Adipocyte (in vitro differentiated cells): ENCODE measurements at places on chromosomes 4 and X.

DNA sequence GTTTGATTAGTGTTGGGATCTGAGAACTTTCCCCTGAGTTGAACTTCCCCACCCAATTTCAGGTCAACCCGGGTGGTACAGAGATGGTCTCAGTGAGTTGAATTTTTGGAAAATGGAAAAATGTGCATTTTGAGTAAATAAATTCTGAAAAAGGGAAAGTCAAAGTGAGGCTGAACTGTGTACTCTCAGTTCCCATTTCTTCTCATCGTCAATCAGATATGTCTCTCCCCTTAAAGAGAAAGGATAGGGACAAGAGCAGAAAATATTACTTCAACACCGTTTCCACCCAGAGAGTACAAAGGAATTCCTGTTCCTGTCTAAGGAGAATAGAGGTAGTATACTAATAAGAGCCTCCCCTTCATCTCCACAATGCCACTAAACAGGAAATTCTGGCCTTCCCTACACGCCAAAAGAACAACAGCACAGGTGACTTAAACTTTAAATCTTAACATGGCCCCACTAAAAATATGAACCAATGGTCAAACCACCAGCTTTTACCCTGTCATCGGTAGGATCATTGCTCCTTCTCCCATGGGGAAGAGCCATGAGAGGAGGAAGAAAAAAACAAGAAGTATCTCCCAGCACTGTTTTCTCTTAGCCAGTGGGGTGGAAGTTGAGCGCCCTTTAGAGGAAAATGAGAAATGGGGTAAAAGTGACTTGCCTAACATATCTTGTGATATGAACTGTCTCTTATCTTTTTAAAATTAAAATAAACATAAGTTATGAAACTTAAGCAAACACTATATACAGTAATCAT, 30.3 kb downstream of the BMP3 start:
- DNase-seq = no peak

- DNase-seq = no peak
Measured at GRCh38 chr4:97589481-97590196, 553.6 kb downstream of the STPG2 start.

DNA sequence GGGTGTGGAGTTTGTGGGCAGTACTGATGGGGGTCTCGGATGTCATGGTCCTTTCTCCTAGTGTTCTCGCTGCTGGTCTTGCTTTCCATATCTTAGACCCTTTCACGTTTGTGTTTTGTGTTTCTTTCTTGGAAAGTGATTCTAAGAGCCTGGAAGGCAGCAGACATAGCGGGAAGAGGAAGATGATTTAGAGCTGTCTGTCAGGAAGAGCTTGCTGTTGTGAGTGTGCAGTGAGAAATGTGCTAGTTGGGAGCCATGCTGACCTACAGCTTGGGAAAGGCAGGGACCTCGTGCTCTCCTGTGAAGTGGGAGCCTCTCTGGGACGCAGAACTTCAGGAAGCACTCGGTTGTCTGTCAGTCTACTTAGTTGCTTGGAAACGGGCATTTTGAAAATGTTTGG, 122.2 kb downstream of the ZNF518B start:
- no peak for DNase-seq

DNA sequence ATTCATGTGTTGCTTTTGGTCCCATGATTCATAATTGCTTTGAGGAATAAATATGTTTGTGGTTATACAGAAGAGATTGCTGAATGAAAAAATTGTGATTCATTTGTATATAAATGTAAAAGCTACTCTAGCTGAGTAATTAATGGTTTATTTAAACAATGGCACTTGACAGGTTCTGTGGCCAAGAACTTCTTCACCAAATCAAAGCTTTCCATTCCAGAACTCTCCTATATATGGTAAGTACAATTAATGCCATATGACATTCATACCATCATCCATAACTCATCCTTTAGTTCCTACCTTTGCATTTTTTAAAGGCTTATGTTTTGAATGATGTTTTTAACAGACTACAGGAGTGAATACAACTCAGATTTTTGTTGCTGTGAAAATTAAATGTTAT, 105.8 kb downstream of the REPS2 start:
- no peak for DNase-seq

GRCh38 chr4:120723986-120724385, 198.5 kb downstream of the PRDM5 start:
- peak; percentile 13 for DNase-seq

- no peak for DNase-seq
Measured at GRCh38 chrX:71671938-71672337, 4.6 kb downstream of the LOC101059915 start.

DNA sequence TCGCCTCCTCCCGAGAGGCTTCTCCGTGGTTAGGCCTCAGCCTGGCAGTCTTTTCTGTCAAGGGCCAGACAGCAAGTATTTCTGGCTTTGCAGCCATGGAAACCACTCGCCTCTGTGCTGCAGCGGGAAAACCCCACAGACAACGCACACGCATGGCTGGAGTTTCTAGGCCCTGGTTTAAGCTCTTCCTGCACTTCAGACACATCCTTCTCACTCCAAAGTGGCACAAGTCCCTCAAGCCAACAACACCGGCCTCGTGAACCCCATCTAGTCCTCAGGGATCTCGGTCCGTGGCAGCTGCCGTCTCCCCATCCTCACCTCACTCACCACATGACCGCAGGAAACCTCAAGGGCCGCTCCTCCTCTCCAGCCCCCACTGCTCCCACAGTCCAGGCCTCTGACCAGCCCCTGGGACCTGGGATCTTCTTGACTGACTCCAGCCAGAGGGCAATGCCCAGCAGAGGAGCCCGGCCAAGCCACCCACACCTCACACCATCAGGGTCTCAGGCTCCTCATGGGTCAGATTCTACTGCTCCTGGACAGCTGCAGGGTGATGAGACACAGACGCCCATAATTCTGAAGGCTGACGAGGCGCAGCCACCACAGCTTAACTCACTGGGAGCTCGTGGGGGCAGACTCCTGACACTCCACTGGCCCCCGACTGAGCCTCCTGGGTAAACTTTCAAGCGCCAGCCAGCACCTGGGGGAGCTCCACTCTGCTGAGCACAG, 21.7 kb downstream of the LETM1 start:
- DNase-seq = no peak

DNA sequence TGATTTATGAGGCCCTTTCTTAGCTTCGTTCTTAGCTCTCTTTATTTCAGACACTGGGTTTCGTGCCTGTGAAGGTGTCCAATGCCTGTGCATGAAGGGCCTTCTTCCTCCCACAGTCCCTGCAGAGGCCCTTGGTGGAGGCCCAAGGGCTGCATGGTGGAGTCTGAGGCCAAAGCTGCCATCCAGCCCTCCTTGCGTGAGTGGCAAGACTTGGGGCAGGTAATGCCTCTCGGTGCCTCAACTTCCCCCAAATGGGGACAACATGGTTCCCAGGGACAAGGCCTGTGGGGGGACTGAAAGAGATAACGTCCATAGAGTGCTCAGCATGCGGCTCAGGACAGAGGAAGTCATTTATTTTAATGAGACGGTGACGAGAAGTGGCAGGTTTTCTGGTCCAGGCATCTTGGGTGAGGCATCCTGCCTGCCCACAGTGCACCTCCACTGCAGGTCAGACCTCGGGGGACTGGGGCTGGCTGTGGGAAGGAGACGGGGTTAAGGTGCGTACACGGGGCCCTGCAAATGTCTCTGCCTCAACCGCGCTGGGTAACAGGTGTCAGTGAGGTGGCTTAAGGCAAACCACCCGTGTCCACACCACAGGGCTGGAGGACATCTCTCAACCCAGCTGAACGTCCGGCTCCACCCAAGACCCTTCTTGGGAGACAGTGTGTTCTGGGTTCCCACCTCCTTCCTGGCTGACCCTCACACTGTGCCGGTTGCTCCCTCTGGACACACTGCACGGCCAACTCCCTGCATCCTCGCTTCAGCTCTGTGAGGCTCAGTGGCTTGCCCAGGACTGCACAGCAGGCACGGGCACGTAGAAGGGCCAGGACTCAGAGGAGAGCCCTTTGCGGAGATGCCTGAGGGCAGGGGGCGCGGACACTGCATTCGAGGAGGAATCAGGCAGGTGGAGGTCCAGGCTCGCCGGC, 50.5 kb downstream of the PSAPL1 start:
- no peak for DNase-seq

DNA sequence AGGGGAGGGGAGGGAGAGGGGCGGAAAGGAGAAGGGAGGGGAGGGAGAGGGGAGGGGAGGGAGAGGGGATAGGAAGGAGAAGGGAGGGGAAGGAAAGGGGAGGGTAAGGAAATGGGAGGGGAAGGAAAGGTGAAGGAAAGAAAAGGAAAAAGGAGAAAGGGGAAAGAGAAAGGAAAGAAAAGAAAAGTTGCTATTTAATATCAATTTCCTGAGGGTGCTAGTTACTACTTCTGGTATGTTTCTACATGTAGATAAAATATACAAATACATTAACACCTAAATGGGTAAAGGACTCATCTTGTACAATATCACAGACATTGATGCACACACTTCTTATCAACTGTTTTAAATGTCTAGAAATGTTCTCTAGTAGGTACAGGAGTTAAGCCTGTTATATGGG, 22.6 kb downstream of the ANXA5 start:
- no peak for DNase-seq

DNA sequence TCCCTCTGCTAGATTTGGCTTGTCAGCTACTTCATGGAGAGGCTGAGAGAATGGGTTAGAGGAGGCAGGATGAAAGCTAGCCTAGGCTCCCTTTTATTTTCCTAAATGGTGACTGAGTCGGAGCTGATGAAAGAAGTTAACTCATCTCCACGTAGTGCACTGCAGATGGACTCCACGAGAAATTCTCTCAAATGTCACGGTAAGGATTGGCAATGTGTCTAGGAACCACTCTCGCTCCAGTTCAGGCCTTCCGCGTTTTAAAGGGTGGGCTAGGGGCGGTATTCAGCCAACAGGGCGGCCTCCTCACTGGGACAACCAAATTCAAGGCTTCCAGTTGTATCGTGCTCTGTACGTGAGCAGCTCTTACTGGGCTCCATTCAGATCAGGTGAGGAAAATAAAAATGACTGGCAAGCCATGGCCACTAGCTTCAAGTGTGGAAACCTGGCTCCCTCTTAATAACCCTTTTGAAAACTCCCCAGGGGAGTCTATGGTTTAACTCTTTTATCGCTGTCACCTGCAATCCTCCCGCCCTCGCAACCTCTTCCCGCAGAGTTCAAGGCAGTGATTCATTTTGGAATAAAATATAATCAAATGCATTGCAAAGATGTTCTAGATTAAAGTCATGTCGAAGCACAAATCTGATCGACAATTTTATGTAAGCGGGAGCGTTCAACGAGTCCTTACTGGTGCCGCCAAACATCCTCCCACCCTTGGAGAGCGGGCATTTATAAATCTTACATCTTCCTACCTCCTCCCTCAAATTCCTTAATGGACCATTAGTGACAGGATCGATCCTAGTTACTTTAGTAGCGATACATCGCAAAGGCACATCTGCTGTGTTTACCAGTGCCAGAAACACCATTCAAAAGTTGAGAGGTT, 1.2 kb downstream of the SPOCK3 start:
- DNase-seq = peak; percentile 4

GRCh38 chr4:18932730-18933339, 911.3 kb upstream of the LCORL start:
- DNase-seq = no peak

DNA sequence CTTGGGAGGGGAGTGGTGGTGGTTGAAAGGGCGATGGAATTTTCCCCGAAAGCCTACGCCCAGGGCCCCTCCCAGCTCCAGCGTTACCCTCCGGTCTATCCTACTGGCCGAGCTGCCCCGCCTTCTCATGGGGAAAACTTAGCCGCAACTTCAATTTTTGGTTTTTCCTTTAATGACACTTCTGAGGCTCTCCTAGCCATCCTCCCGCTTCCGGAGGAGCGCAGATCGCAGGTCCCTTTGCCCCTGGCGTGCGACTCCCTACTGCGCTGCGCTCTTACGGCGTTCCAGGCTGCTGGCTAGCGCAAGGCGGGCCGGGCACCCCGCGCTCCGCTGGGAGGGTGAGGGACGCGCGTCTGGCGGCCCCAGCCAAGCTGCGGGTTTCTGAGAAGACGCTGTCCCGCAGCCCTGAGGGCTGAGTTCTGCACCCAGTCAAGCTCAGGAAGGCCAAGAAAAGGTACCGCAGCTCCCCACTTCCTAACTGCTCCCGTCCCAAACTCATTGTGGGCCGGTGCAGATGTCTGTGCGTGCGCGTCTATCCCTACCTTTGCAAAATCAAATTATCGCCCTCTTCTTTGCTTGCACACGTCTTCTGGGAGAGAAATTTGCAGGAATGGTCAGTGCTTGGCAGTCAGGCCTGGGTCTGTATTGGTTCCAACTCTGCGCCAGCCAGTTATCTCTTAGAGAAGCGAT, 533 bp downstream of the IL15 start:
- DNase-seq = peak; percentile 83

DNA sequence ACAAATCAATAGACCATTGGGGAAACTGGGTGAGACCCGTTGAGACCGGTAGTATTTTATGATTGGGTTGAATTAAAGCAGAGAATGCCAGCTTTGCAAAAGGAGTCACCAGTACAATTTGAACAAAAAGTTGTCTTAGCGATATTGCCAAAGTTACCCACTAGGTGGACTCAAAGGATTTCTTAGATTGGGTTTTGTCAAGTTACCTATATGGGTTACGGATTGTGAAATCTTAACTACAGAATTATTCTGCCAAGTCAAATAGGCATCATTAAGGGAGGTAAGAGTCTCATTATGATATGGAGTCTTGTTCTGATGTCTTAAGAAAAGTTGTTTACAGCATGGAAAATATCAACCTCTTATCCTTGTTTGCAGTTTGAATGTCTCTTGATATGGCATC, 15.0 kb upstream of the CT47A1 start:
- DNase-seq = peak; percentile 18

- DNase-seq = peak; percentile 54
Measured at GRCh38 chr4:124863040-124863545, 150.6 kb upstream of the ANKRD50 start.

- DNase-seq = no peak
Measured at GRCh38 chr4:112225157-112225556, 6.4 kb upstream of the AP1AR start.

DNA sequence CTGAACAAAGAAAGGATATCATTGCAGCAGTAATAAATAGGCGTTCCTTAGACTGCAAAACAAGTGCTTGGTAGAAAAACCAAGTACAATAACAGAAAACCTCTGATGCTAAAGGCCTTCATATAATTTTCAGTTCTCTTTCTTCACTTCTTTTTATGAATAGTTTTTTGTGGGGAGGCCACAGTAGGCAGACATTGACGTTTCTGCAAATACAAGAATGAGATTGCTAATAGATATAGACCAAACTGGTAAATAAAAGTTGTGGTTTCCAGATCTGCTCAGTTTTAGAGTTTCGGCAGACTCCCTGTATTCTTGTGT, 57.0 kb upstream of the RAP1GDS1 start:
- DNase-seq = no peak

GRCh38 chrX:23134136-23134535, 134.4 kb downstream of the DDX53 start:
- no peak for DNase-seq

- DNase-seq = no peak
Measured at GRCh38 chrX:110242371-110242770, 75.5 kb downstream of the AMMECR1 start.

- DNase-seq = peak; percentile 3
Measured at GRCh38 chrX:45077748-45078424, 122.8 kb downstream of the DIPK2B start.

GRCh38 chr4:6560416-6561172, 14.4 kb upstream of the MAN2B2 start:
- peak; percentile 54 for DNase-seq

- DNase-seq = no peak
Measured at GRCh38 chr4:177546745-177547144, 104.5 kb upstream of the AGA start.

GRCh38 chrX:1106478-1107210, 105.8 kb downstream of the CRLF2 start:
- no peak for DNase-seq

GRCh38 chrX:45719751-45720501, 519.2 kb upstream of the DIPK2B start:
- no peak for DNase-seq
